ENCODE measurements at places on chromosomes 12 and 14. TPM values are rescaled to one million over a fixed set of nuclear protein-coding genes. Genes with fewer than 3 reads are reported as not detected.

- DNase-seq: no peak
These were observed 75.5 kb upstream of the CAND1 start for GRCh38 chr12:67193704-67194103.

The PPFIA2 gene
- polyA plus RNA-seq: 0.04 TPM

The RNASE3 gene
- 0.05 TPM for polyA plus RNA-seq

GRCh38 chr12:75721796-75722195 is 210.4 kb upstream of the KRR1 start:
- no peak for DNase-seq

GRCh38 chr12:21607701-21608100 is 3.1 kb upstream of the GYS2 start:
- DNase-seq: no peak

DNA sequence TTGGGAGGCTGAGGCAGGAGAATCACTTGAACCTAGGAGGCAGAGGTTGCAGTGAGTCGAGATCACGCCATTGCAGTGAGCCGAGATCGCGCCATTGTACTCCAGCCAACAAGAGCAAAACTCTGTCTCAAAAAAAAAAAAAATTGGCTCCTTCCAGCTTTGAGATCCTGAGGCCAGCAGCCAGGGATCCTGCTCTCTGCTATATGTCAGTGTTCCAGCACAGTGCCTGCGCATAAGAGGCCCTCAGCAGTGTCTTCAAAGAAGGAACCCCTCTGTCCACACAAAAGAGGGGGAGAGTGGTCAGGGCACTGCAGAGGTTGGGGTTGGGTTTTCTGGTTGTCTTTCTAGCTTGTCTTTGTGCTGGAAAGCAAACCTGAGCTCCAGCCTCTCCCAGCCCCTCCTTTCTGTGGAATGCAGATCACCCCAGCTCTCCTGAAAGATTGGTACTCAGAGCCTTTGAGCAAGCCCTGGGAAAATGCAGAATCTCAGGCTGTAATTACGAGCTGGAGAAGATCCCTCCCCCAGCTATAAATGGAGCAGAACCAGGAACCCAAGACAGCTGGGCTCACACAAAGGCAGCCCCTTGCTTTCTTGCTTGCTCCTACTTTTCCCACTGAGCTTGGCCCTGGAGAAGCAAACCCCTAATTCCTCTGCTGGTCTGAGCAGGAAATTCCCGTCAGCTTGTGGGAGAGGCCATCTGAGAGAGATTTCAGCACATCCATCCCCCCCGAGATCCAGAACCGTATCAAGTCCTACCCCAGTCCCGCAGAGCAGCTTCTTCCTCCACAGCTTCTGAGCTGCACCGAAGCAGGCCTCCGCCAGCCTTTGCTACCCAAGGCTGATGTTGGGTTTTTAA is 205.7 kb downstream of the ZFP36L1 start:
- no peak for DNase-seq

- no peak for DNase-seq
These were observed 10.6 kb downstream of the SIX4 start for GRCh38 chr14:60713513-60713912.

All from psoas muscle (tissue), 8 donors.